NCI-H446 (cell line): ENCODE measurements at places on chromosomes 12 and 14.

DNA sequence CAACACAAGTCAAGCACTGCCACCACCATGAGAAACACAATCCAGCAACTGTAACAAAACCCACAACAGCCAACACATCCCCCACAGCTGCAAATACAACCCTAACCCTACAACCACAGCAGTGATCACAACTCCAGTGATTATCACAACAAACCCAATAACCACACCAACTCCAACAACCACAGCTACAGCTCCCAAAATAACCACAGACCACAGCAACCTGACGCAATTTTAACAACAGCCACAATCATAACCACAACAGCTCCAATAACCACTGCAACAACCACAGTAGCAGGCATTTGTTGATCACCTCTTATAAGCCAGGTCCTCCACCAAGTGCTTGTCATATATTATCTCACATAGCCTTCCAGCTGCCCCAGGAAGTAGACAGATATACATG is 42.2 kb upstream of the FAM181A start:
- DNase-seq = no peak

DNA sequence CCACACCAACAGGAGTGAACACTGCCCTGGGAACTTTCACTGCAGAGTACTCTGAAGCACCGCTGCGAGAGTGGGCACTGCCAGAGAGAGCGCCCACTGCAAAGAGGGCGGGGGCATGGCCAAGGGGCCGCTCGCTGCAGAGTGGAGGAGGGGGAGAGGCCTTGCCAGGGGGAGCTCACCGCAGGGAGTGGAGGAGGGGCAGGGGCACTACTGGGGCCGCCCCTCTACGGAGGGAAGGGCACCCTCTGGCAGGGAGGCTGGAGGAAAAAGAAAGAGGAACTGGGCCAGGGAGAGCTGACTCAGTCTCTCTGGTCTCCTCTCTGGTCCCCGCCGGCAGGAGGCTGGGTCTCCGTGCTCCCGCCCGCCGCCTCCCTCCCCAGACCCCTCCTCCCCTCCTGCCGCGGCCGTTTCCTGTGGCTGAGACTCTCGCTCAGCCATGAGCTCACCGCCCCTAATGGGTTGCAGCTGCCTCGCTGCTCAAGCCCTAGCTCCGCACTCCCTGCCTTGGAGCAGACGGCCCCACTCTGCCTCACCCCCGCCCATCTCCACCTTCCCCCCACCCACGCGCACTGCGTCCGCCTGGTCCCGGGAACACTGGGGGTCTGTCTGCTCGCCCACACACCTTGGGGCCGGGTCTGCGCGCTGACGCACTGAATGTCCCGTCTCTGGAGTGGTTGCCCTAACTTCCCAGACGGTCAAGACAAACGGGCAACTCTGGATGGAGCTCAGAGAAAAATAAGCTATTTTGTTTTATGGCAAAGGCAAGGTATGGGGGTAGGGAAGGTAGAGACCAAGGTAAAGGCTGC is 1.3 kb downstream of the ARHGEF40 start:
- peak; percentile 82 for DNase-seq

DNA sequence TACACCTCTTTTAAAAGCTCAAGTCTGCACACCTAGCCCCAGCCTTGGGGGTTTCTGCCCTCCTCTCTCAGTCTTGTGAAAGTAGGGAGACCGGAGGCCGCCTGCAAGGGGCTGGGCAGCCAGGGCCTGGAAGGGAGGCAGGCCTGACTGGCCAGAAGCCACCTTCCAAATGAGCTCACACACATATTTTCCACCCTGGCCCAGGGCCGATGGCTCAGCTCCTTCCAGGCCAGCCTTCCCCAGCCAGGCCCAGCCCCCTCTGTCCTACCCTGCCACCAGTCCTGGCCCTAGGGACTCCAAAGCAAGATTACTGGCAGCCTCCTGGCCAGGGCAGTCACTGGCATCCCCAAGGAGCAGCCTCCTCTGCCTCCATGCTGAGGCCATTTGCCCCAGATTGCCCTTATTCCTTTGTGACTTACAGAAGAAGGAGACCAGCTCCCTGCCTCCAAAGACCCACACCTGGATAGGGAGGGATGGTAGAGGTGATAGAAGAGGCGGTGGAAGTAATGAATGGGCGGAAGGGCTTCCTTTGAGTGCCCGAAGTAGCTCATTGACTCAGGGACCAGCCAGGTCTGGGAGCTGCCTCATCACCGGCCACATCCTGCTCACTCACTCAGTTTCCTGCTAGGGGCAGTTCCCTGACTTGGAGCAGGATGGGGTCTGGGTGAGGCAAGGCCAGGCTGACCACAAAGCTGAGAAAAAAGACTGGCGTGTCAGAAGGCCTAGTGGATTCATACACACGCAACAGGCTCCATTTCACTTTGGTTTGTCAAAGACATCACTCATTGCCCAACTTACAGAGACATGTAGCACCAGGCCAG is 14.8 kb downstream of the MMP14 start:
- DNase-seq = peak; percentile 79

- DNase-seq = no peak
These were observed 10.9 kb downstream of the C12orf43 start for GRCh38 chr12:121005346-121005815.

DNA sequence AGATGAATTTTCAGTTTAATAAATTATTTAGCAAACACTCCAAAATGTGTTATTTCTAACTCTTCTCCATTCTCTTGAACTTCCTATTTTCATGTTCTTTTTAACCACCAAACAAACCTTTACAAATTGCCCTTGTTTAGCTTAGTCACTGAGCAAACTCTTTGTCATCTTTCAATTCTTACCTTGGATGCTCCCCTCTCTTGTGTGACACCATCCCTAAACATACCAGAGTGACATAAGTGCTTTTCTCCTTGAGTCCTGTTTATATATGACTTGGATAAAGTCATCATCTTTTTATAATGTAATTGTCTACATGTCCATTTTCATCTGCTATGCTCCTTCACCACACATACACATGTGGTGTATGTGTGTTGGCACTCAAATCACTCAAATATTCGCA is 3.4 kb upstream of the TMEM19 start:
- DNase-seq = no peak

- DNase-seq = no peak
These were observed 328.7 kb downstream of the RPL10L start for GRCh38 chr14:46322730-46323403.

DNA sequence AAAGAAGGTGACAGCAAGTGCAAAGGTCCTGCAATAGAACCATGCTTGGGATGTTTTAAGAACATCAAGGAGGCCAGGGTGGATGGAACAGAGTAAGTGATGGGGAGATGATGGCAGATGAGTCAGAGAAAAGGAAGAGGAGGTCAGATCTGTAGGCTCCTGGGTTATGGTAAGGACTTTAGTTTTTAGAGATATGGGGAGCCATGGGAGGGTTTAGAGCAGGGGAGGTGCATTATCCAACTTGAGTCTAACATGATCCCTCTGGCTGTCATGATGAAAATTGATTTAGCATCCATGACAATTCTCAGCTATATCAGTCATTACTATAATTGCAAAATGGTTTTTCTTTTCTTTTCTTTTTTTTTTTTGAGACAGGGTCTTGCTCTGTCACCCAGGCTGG is 7.3 kb upstream of the PLBD2 start:
- DNase-seq = no peak

DNA sequence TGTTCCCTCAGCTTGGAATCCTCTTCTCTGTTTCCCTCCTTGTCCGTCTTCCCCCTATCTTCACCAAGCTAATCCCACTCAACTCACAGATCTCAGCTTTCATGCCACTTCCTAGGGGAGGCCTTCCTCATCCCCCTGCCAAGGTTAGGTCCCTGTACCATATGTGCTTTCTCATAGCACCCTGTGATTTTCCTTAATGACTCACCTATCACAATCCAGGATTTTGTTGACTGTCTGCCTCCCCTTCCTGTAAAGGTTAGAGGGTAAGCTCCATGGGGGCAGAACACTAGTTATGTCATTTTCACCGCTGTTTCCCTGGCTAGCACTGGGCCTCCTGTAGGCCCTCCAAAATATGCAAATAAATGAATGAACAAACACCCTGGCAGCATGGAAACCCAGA is 57.6 kb downstream of the CRADD start:
- DNase-seq = no peak

- no peak for DNase-seq
These were observed 40.3 kb upstream of the RGS6 start for GRCh38 chr14:71891970-71892369.

GRCh38 chr12:79012636-79013035 is 148.1 kb downstream of the SYT1 start:
- no peak for DNase-seq

GRCh38 chr12:82942521-82942920 is 255.8 kb downstream of the TMTC2 start:
- DNase-seq = no peak

DNA sequence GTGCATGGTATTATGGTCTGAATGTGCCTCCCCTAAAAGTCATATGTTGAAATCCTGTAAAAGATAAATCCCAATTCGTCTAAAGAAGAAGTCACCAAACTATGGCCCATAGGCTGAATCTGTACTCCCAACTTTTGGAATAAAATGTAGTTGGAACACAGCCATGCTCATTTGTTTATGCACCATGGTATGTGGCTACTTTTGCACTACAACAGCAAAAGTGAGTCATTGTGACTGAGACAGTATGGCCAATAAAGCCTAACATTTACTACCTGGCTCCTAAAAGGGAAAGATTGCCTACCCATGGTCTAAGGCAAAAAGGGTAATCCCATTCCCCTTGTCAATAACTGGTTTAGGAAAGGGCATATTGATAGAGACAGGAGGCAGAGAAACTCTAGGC is 101.8 kb downstream of the LRIG3 start:
- DNase-seq = no peak

DNA sequence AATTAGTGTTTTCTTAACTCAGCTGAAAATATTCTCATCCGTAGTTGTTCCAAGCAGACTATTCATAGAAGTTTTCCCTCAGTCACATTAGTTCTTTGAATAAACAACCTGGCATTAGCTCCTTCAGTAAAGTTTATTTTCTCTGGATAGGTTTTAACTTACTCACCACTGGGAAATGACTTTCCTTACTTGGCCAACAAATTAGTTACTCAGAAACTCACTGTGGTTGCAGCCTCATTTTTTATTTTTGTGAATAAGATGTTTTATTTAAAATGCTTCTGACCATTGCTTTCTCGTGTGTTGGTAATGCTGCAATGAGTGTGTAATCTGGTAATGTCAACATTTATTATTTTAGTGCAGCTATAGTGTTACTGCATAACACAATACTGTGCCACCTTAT is 74.9 kb downstream of the NOVA1 start:
- no peak for DNase-seq

DNA sequence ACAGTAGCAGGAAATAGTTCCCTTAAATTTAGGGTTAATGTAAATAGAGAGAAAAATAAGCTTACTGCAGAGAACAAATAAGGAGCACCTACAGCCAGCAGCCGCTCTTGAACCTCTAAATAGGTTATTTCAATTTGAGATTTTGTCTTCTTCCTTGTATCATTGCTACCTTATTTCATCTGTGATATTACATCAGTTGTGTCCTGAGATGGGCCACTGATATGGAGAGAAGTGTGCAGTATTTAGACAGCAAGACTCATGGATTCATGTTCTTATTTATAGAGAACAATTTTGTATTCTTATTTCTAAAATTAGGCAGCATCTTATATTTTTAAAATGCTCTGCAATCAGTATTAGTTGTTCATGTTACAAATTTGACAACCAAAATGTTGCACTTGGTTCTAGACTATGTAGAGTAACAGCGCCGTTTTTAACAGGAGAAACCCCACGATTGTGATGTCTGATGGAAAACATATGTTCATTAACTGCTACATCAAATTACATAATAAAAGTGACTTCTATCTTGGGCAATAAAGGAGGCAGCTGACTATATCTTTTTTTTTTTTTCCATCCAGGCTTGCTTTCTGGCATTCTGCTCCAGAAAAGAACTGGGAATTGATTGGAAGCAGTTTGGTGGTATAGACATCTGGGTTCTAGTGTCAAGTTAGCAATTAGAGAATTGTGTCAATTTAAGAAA is 117.9 kb downstream of the CAND1 start:
- no peak for DNase-seq

GRCh38 chr12:30977124-30977523 is 50.6 kb downstream of the TSPAN11 start:
- no peak for DNase-seq

DNA sequence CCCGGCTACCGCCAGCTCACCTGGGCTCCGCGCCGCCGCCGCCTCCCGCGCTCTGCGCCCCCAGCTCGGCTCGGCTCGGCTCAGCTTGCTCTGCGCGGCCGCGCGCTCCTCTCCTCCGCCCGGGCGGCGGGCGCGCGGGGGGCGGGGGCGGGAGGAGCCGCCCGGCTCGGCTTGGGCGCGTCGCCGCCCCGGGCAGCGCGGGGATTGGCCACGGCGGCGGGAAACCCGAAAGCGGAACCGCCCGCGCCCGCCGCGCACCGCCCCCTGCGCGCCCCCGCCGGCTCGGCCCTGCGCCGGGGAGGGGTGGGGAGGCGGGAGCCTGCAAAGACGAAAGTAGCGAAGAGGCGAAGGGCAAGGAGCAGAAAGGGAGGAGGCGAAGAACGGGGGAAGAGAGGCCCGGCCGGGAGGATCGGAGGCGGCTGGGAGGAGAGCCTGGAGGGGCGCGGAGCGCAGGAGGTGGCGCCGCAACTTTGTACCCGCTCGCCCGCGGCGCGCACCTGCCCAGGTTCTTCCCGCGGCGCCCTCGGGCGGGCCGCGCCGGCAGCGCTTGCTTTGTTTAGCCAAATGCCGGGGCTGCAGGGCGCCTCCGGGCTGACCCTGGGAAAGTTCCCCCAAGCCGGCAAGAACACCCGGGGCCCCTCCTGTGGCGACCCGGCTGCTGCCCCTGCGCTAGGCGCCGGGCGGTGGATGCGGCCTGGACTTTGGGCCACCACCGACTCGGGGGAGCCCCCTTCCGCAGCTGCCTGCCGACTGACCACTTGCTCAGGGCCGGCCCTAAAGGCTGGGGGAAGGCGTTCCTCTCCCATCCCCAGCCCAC is at the start of gene CAMKK2:
TSS of gene CAMKK2 (minus strand) at position 92 of the 817 bp plus-strand sequence. CDS start 22,183 bp downstream, outside the sequence.
- DNase-seq = peak; percentile 88
